Vagina (tissue), 2 donors: ENCODE measurements at places on chromosomes 5 and 9. TPM values are rescaled to one million over a fixed set of nuclear protein-coding genes. Genes with fewer than 3 reads are reported as not detected.

The ZNF658 gene
- total RNA-seq: 2.7 TPM

The LAMC3 gene
- total RNA-seq: 13.3 TPM

The SGTB gene
- total RNA-seq: 6.4 TPM

The UNC13B gene
- total RNA-seq: 20.4 TPM

The DNM1 gene
- total RNA-seq: 33.4 TPM

The PCDHB2 gene
- total RNA-seq: 3.4 TPM

The GABRP gene
- total RNA-seq: 20.6 TPM

The HEMGN gene
- not detected for total RNA-seq

The OR1J2 gene
- not detected for total RNA-seq

The WNT8A gene
- not detected for total RNA-seq

The TMEFF1 gene
- not detected for total RNA-seq

The PTGER4 gene
- total RNA-seq: 19.4 TPM

GRCh38 chr5:171299228-171299627, 9.8 kb upstream of the TLX3 start:
- no peaks in the 10 kb centered on the region for H3K4me1 ChIP-seq
- no peaks in the 10 kb centered on the region for H3K27me3 ChIP-seq
- H3K27ac ChIP-seq: no peak overlapping the region
- no peak overlapping the region for H3K4me3 ChIP-seq
- H3K36me3 ChIP-seq: no peaks in the 10 kb centered on the region

DNA sequence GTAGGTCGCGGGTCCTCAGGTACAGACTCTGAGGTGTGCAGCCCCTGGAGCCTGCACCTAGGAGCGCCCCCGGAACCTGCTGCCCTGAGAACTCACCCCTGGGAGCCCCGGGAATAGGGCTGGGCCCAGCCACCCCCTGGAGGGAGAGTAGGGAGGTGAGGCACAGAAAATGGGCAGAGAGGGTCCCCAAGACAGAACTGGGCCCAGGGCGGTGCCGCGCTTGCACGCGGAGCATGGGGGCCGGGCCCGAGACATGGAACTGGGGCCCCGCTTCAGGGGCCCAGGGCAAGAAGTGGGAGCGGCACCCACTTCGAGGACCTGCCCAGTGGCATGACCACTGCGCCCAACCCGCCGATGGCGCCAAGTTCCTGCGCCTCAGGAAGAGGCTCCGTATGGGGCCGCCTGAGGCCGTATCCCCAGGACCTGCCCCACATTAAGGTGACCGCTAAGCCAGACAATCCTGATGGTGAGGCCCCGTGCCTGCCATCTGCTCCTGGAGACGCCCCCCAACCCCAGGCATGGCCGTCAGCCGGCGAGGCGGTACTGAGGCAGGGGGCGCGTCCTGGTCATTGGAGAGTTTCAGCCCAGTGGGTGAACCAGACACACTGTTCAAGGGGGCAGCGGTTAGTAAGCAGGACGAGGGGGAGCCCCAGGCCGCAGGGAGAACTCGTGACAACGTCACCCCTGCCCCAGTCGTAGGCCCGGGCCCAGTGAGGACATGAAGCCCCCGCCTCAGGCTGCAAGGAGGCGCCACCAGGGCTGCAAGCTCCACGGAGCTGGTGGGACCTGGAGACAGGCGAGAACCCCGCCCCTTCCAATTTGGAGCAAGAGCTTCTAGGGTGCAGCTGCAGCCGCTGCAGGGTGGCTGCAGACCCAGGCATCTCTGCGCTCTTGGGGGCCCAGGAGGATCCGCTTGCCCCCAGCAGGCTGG, 89.5 kb upstream of the PUM3 start:
- H3K36me3 ChIP-seq: no peaks in the 10 kb centered on the region
- no peaks in the 10 kb centered on the region for H3K27me3 ChIP-seq
- DNase-seq: no peak
- H3K4me3 ChIP-seq: no peak overlapping the region
- no peaks in the 10 kb centered on the region for H3K4me1 ChIP-seq

DNA sequence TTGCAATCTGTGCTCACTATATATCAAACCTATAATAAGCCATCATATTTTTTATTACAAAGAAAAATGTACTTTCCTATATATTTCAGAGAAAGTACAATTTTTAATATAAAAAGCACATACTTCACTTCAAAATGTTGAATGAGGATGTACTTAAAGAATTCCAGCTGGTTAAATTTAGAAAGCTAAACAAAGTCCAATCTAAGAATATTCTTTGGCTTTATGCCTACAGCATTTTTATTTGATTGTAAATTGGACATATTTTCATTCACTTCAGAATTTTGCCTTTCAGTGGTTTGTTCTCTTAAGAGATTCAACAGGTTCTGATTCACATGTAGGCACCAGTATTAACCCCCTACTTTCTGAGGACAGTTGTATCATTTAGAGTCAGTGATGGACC, 533.8 kb downstream of the CAAP1 start:
- H3K4me3 ChIP-seq: no peak overlapping the region
- H3K27me3 ChIP-seq: no peaks in the 10 kb centered on the region
- no peaks in the 10 kb centered on the region for H3K36me3 ChIP-seq
- H3K4me1 ChIP-seq: no peaks in the 10 kb centered on the region
- no peak overlapping the region for H3K27ac ChIP-seq

GRCh38 chr5:78273436-78273835, 21.1 kb downstream of the AP3B1 start:
- no peak overlapping the region for H3K4me3 ChIP-seq
- no peak overlapping the region for H3K27ac ChIP-seq
- peaks cover 8% of the 10 kb centered on the region for H3K4me1 ChIP-seq
- no peaks in the 10 kb centered on the region for H3K27me3 ChIP-seq

- DNase-seq: no peak
- no peaks in the 10 kb centered on the region for H3K27me3 ChIP-seq
- no peak overlapping the region for H3K27ac ChIP-seq
- no peaks in the 10 kb centered on the region for H3K4me1 ChIP-seq
- H3K36me3 ChIP-seq: no peaks in the 10 kb centered on the region
- H3K4me3 ChIP-seq: no peak overlapping the region
Measured at GRCh38 chr5:153159616-153160015, 330.9 kb upstream of the GRIA1 start.

- H3K4me3 ChIP-seq: no peak overlapping the region
- H3K4me1 ChIP-seq: no peaks in the 10 kb centered on the region
- no peaks in the 10 kb centered on the region for H3K27me3 ChIP-seq
- DNase-seq: no peak
- H3K27ac ChIP-seq: no peak overlapping the region
Measured at GRCh38 chr5:121725450-121725849, 126.2 kb upstream of the FTMT start.

DNA sequence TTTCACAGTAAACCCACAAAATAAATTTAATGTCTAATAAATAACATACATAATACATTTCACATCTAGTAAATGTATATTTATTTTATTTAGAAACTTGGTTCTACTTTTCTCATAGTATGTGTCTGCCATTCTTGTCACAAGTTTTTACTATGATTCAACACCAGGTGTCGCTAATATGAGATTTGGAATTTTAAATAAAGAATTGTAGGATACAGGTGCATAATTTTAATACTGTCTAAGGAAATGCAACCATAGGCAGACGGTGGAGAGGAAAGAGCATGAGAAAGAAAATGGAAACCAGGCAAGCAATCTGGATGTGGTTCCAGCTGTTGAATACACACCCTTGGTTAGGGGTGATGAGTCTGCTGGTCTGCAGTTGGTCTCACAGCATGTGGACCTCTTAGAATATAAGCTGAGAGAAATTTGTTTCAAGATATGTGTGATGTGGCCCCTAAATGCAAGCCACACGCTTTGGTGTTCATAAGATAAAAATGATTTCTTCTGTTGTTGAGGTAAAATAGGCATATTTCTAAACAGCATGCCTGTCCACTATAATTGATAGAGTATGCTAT, 114.7 kb upstream of the TXNDC8 start:
- H3K4me1 ChIP-seq: no peaks in the 10 kb centered on the region

GRCh38 chr5:3684118-3684517, 88.5 kb downstream of the IRX1 start:
- no peaks in the 10 kb centered on the region for H3K4me1 ChIP-seq
- H3K36me3 ChIP-seq: no peaks in the 10 kb centered on the region
- no peak overlapping the region for H3K4me3 ChIP-seq
- H3K27me3 ChIP-seq: no peaks in the 10 kb centered on the region
- no peak for DNase-seq
- H3K27ac ChIP-seq: no peak overlapping the region

DNA sequence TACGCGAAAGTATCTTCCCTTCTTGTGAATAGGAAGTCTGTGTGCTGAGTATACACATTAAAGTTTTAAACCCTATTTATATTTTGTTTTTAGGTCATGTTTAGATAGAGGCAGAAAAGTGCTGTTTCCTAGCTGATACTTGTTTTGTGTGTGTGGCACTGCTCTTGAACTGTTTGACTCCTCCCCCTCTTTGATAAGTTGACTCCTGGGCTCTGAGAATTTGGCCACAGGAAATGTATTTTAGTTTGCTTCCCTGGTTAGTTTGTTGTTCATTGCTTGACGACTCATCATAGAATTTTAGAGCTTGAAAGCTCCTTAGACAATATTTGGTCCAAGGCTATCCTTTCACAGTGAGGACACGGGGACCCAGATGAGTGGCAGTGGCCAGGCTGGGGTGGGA, 2.0 kb upstream of the CDC14B start:
- H3K4me1 ChIP-seq: peaks cover 17% of the 10 kb centered on the region
- DNase-seq: no peak
- H3K36me3 ChIP-seq: no peaks in the 10 kb centered on the region
- no peak overlapping the region for H3K27ac ChIP-seq

GRCh38 chr5:123438902-123439301, 15.7 kb upstream of the CEP120 start:
- H3K27me3 ChIP-seq: no peaks in the 10 kb centered on the region
- no peaks in the 10 kb centered on the region for H3K4me1 ChIP-seq
- H3K36me3 ChIP-seq: no peaks in the 10 kb centered on the region
- no peak overlapping the region for H3K4me3 ChIP-seq
- H3K27ac ChIP-seq: no peak overlapping the region
- no peak for DNase-seq

DNA sequence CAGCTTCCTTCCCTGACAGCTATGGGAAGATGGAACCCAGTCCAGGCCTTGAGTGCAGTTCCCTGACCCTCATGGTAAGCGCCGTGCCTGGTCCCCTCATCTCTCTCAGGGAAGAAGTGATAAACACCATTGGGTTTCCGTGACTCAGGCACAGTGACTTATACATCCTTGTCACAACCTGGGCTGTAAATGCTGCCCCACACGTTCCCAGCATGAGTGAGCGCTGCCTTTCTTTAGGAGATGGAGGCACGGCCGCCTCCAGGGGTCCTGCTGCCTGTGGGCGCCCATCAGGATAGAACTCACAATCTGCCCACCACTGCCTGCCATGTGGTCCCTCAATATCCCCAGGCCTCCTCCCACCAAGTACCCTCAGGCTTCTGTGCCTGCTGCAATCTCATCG, 8.3 kb upstream of the NKD2 start:
- H3K27ac ChIP-seq: no peak overlapping the region
- H3K4me1 ChIP-seq: peaks cover 17% of the 10 kb centered on the region
- no peaks in the 10 kb centered on the region for H3K27me3 ChIP-seq
- DNase-seq: no peak
- no peaks in the 10 kb centered on the region for H3K36me3 ChIP-seq
- no peak overlapping the region for H3K4me3 ChIP-seq

GRCh38 chr5:104048231-104048630, 485.6 kb upstream of the NUDT12 start:
- H3K27ac ChIP-seq: no peak overlapping the region
- DNase-seq: no peak
- no peaks in the 10 kb centered on the region for H3K27me3 ChIP-seq
- no peaks in the 10 kb centered on the region for H3K4me1 ChIP-seq

- H3K27ac ChIP-seq: peak within 1 kb of the TSS; percentile 76
- peaks cover 7% of the 10 kb centered on the region for H3K4me1 ChIP-seq
- peak within 1 kb of the TSS; percentile 43 for H3K4me3 ChIP-seq
- peaks cover 12% of the 10 kb centered on the region for H3K36me3 ChIP-seq
Measured at GRCh38 chr5:55159763-55160492, at the start of gene GPX8. Gene GPX8, plus strand, starts transcription at chr5:55160171. Its CDS starts 22 bp downstream, at chr5:55160193.

GRCh38 chr5:2466966-2467365, 284.5 kb downstream of the IRX2 start:
- no peak for DNase-seq
- H3K4me3 ChIP-seq: no peak overlapping the region
- H3K4me1 ChIP-seq: no peaks in the 10 kb centered on the region
- no peak overlapping the region for H3K27ac ChIP-seq
- no peaks in the 10 kb centered on the region for H3K27me3 ChIP-seq
- no peaks in the 10 kb centered on the region for H3K36me3 ChIP-seq
